Neural progenitor cell (in vitro differentiated cells): ENCODE measurements at places on chromosomes 6 and 20.

DNA sequence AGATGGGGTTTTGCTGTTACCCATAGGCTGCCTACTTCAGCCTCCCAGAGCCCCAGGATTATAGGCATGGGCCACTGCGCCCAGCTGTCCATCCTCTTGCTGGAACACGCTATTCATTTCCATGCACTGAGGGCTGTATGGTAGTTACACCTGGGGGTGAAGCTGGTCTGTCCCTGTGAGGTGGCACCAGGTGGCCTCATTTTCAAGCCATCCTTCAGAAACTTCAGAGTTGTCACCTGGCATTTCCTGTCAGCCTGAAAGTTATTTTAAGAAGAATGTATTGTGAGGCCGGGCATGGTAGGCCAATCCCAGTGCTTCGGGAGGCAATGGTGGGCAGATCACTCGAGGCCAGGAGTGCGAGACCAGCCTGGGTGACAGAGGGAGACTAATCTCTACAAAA is 147.6 kb downstream of the DTNBP1 start:
- DNase-seq, result no peak

DNA sequence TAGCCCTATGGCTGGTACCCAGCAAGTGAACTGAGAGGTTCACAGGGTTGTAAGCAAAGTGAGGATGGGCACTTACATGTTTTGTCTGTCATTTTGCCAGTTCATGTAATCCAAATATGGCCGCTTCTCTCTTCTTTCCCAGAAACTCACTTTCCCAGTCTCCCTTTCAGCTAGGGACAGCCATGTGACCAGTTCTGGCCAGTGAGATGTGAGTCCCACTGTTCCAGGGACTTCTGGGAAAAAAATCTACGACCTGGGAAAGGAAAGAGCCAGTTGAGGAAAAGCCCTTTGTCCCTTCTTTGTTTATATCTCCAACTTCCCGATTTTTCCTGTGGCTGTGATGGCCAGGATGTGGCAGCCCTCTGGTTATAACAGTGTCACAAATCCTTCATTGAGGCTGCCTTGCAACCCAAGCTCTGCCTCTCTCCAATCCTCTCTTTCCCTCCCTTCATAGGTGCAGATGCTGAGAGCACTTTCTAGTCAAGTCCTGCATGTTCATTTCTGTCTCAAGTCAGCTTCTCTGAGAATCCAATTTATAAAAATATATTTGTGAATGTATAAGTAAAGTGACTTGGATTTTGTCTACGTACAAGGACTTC is 148.6 kb upstream of the ZFP64 start:
- no peak for DNase-seq

DNA sequence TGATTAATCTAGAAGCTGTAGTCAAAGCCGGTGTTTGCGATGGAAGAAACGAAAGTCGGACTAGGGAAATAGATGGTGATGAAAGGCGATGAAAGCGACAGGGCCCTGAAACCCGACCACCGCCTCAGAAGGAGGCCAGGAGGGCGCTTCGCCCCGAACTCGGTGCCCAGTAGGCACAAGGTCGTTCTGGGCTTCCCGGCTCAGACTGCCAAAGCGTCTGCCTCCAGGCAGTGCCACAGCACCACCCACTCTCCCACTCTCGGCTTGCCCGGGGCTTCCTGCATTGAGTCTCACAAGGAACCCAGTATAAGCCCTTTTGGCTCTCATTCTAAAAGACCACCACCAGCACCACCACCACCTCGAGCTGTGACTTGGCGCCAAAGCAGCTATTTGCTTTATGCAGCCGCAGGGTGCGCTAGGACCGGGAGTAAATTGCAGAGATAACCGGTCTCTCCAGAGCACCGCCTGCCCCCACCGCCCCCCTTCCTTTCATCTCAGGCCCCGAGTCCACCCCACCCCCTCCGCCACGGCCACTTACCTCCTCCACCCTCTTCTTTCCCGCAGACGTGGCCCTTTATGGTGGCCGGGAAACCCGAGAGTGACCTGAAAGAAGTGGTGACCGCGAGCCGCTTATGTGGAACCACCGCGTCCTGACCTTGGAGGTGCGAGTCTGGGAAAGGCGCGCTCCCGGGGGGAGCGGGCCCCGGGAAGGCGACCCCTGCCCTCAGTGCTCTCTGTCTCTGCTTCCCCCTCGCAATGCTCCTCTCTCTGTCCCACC is 2.4 kb downstream of the TCF21 start:
- peak; percentile 71 for DNase-seq

GRCh38 chr6:111423960-111424846 is 58.8 kb downstream of the REV3L start:
- DNase-seq, result no peak

- no peak for DNase-seq
These were observed 10.2 kb downstream of the PLCB4 start for GRCh38 chr20:9078826-9079731.

- DNase-seq, result no peak
These were observed 25.1 kb upstream of the KIAA0408 start for GRCh38 chr6:127484212-127484863.

- no peak for DNase-seq
These were observed 184.5 kb upstream of the SLC24A3 start for GRCh38 chr20:19027971-19028370.

- DNase-seq, result no peak
These were observed 54.8 kb downstream of the HFE start for GRCh38 chr6:26142026-26142425.

DNA sequence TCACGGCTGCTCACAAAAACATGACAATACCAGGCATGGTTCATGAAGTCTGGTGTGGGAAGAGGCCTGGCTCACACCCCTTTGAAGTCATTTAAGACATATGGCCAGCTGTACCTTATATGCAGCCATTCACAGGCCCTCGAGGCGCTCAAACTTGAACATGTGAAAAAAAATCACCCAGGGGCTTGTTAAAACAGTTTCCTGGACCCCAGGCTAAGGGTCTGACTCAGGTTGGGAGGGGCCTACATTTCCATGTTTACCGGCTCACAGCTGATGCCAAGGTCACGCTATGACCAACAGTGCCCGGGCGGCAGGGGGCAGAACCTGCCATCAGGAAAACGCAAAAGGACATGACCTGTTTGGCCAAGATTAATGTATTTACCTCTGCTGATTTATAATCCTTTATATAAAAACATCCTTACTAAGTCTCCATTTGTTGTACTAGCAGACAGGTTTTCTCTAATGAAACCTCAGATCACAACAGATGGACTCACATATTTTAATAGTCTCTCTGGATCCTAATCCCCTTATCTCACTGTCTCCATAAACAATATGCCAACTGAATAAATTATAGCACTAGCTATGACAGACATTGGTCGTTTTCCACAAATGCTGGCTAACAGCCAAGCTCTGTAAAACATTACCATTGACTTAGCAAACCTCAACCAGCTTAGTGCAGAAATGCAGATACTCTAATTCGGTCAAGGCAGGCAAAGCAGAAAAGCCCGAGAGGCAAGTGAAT is 19.9 kb downstream of the EZR start:
- DNase-seq, result no peak

- no peak for DNase-seq
These were observed 81.0 kb downstream of the DOK5 start for GRCh38 chr20:54556406-54556805.

DNA sequence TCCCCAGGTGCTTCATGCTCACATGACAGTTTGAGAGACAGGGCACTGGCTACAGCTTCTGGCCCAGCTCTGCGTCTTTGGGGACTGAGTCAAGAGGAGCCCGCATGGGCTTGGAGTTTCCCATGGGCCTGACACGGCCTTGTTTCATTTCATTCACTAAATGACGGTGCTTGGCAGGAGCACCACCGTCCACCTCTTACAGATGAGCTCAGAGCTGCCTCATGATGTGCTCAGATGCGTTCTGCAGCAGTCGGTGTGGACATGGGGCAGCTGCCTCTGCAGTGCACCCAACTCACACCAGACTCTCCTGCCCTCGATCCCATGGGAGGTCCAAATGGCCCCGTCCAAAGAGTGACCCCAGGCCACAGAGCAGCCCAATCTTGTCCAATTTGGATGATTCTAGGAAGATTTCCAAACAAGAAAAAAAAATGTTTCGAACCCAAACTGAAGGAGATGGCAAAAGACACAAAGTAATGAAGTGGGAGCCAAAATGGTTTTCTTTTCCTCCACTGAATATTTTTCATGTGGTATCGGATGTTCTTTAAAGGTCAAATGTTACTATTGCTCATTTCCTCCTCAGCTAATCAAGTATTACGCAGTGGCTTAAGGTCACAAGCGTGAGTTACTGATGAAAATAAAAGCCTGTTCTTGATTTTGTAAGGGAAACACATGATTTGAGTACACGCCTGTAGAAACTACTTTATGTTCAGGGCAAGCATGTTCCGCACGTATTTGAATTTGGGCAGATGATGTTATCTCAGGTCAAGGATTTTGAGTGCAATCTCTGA is 524.2 kb downstream of the CDH26 start:
- no peak for DNase-seq

- DNase-seq, result no peak
These were observed 13.3 kb upstream of the PRIM2 start for GRCh38 chr6:57303931-57304681.

DNA sequence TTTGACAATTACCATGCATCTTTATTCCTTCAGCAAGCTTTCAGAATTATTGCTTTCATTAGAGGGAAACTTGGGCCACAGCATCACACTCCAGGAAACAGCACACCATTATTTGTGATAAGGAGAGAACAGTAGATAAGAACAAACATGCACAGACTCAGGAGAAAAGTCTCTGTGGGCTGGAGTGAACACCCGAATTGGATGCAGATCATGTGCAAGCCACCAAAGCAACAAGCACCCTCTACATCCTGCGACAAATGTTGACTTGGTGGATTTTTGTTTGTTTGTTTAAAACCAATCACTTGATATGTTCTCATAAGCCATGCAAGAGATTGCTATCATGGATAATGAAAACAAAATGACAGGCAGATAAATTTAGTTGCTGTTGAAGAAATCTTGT is 67.7 kb upstream of the ZFP64 start:
- no peak for DNase-seq

GRCh38 chr6:137823826-137824555 is 43.1 kb upstream of the TNFAIP3 start:
- peak; percentile 7 for DNase-seq

- no peak for DNase-seq
These were observed 88.0 kb upstream of the ADGRF1 start for GRCh38 chr6:47130086-47130485.

DNA sequence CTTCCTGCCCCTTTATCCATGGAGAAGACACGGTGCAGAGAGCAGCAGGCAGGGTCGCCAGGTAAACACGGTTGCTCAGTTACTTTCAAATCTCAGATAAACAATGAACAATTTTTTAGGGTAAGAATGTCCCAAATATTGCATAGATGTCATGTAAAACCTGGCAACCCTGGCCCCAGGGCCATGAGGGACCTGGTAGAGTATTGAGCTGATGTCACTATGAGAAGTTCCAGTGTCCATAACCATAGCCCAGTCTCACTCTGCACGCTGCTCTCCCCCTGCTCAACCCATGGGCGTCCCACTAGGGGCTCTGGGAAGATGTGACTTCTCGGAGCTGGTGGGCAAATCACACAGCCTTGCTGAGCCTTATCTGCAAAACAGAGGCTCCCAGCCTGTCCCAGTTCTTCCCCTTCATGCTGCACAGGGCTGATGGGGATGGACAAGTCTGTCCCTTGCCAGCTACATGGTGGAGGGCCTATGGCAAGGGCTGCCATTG is 71.3 kb upstream of the TOP1 start:
- DNase-seq, result no peak

DNA sequence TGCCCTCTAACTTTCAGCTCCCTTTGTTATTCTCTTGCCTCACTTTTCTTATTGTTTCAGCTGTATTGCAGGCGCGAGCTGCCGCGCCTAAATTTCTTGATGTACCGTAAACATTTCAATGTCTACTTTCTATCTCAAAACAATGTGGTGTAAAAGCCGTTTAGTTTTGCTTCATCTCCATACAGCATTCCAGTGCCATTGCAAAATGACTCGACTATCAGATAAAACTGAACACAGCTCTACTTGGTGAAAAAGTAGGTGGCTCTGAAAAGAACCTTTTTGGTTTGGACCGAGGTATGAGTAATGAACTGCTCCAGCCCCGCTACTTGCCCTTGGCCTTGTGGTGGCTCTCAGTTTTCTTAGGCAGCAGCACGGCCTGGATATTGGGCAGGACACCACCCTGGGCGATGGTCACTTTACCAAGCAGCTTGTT is 74.6 kb downstream of the OR2B2 start:
- DNase-seq, result no peak

- no peak for DNase-seq
These were observed 31.7 kb upstream of the NTSR1 start for GRCh38 chr20:62676976-62677375.

- no peak for DNase-seq
These were observed 39.1 kb upstream of the RNGTT start for GRCh38 chr6:89002523-89002922.

DNA sequence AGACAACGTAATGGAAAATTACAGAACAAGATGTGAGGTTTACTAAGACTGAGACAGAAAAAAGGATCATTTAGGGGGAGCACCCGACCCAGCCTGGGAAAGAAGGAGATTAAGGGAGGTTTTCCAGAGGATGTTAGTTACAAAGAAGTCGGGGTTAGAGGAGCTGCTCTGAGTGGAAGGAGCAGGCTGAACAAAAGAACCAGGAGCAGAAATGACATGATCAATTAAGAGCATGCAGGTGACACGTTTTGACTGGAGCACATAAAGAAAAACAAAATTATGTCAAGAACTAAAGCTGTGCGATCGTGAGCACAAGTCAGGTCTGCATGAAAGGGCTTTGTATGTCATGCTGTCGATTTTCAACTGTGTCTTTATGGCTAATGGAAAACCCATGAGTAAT is 417.3 kb upstream of the MARCKS start:
- DNase-seq, result peak; percentile 72

DNA sequence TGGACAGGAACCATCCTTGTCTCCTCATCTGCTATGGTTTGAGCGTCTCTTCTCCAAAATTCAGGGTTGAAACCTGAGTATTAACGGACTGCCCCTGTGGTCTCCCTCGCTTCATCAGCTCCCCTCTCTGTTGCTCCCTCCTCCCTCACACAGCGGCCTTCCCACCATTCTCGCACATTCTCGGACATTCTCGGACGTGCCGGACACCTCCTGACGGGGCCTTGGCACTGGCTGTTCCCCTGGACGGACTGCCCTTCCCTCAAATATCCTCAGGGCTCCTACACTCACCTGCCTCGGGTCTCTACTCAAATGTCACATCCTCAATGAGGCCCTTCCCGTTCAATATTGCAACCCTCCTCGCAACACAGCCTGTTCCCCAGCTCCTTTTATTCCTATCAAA is 115.8 kb downstream of the TBC1D7 start:
- no peak for DNase-seq

GRCh38 chr6:14210077-14210476 is 92.5 kb downstream of the CD83 start:
- DNase-seq, result no peak

DNA sequence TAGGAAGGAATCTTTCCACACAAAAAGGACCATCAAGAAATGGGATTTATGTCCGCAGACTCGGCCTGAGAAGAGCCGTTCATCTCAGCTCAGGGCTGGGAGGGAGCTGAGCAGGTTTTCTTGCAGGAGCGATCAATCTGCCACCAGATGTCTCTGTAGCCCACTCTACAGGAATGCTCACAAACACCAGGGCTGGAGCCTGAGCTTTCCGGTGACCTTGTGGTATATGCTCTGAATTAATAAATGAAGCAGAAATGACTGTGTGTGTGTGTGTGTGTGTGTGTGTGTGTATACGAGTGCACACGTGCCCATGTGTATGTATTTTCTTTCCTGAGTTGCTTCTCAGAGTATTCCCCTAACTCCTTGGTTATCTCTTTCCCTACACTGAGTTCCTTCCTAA is 12.0 kb downstream of the CD83 start:
- DNase-seq, result peak; percentile 80
